ENCODE measurements at places on chromosomes 2 and 18.

DNA sequence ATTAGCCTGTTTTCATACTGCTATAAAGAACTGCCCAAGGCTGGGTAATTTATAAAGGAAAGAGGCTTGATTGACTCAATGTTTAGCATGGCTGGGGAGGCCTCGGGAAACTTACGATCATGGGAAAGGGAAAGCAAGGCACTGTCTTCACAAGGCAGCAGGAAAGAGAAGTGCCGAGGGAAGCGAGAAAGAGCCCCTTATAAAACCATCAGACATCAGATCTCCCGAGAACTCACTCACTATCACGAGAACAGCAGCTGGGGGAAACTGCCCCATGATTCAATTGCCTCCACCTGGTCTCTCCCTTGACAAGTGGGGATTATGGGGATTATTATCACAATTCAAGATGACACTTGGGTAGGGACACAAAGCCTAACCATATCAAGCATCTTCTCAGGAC lies 23.3 kb downstream of the RHOB start:
- H3K27me3 ChIP-seq = peaks cover 4% of the 10 kb centered on the region
- no peak for DNase-seq
- no peaks in the 10 kb centered on the region for H3K4me1 ChIP-seq
- no peak overlapping the region for H3K4me3 ChIP-seq
- no peaks in the 10 kb centered on the region for H3K36me3 ChIP-seq

- H3K36me3 ChIP-seq = no peaks in the 10 kb centered on the region
- H3K4me1 ChIP-seq = no peaks in the 10 kb centered on the region
- DNase-seq = no peak
- peaks cover 7% of the 10 kb centered on the region for H3K27me3 ChIP-seq
Observed at GRCh38 chr2:67881816-67882215, 181.0 kb downstream of the C1D start.

DNA sequence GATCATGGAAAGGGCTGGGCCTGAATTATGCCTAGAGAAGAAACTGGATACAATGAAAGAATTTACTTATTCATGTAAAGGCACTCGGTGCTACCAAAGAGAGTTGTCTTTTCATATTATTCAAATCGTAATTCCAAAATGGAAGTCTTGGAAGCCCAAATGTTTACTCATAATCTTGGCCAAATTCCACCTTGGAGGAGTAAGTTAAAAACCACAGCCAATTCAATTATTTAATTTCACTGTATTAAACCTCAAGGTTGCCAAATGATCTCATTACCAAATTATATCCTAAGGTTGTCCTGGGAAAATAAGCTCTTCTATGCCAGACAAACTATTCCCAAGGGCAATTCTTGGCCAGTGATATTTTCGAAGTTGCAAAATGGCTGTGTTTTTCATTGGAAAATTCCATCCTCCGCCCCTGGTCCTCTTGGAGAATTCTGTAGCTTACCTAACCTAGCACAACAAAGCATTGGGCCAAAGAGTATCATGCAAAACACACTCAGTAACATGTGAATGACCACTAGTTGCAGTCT lies 11.1 kb upstream of the VPS4B start:
- no peak for DNase-seq
- H3K27ac ChIP-seq = no peak overlapping the region
- H3K4me3 ChIP-seq = no peak overlapping the region
- H3K36me3 ChIP-seq = no peaks in the 10 kb centered on the region
- H3K27me3 ChIP-seq = no peaks in the 10 kb centered on the region

- no peaks in the 10 kb centered on the region for H3K27me3 ChIP-seq
- H3K4me3 ChIP-seq = no peak overlapping the region
- H3K27ac ChIP-seq = no peak overlapping the region
- H3K4me1 ChIP-seq = no peaks in the 10 kb centered on the region
Observed at GRCh38 chr2:165693838-165694237, 100.2 kb downstream of the GALNT3 start.

DNA sequence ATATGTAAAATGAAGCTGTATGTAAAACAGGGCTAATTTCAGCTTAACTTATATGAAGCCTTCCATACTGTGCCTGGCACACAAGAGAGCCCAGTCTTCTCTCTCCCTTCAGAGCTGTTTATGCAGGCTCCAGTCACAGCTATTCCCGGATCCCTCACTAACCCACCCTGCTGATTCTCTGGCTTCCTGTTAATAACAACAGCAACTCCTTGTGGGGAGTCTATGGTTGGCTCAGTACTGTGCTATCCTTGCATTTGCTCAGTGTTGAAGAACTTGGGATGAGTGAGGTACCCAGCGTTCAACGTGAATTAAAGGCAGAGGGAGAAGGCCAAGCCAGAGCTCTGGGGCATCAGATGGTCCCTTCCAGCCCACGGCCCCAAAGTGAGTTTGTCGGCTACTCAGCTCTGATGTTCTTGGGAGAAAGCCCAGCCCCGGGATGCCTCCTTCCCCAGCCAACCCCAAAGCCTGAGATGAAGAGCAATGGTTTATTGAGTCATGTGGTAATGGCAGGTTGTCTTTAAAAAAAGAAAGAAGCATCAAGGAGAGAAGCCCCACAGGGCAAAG lies 43.2 kb downstream of the PSD4 start:
- DNase-seq = no peak
- H3K27ac ChIP-seq = no peak overlapping the region
- no peaks in the 10 kb centered on the region for H3K36me3 ChIP-seq
- H3K4me1 ChIP-seq = peaks cover 9% of the 10 kb centered on the region
- peaks cover 40% of the 10 kb centered on the region for H3K27me3 ChIP-seq
- no peak overlapping the region for H3K4me3 ChIP-seq

GRCh38 chr2:126302043-126302442 lies 353.9 kb upstream of the GYPC start:
- DNase-seq = no peak
- no peaks in the 10 kb centered on the region for H3K4me1 ChIP-seq
- no peaks in the 10 kb centered on the region for H3K27me3 ChIP-seq

DNA sequence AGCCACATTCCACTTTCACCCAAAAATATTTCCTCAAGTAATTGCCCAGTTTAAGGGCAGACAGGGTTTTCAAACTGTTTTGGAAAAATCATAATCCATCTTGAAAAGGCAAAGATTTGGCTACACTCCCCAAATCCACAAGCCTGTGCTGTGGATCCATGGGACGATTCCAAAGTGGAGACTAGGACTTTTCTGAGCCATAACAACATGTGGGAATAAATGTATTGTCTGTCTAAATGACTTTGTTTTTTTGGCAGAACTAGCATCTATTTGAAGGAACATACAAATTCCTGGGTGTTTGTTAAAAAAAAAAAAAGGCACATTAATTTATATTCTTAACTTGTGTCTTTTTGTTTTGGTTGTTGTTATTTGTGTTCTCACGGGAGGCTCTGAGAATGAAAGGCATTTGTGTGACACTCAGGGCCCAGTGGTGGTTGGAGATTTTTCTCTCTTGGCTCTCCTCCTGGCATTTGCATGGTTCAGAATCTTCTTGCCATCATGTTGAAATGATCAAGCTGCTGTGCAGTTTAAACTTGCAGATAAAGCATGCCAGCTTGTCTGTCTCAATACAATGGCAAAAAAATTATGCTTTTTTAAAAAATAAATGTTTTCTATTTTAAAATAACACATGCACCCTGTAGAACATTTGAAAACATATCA lies 277.4 kb downstream of the EN1 start:
- no peaks in the 10 kb centered on the region for H3K36me3 ChIP-seq
- no peak overlapping the region for H3K27ac ChIP-seq
- H3K4me1 ChIP-seq = no peaks in the 10 kb centered on the region
- H3K4me3 ChIP-seq = no peak overlapping the region
- peaks cover 6% of the 10 kb centered on the region for H3K27me3 ChIP-seq

Data from T-cell (primary cell).